ENCODE measurements at places on chromosomes 5 and 9.
A peak's percentile ranks its signal among the peaks of the same experiment; 100 is the strongest.

GRCh38 chr5:57841676-57842363, 359.2 kb upstream of the ACTBL2 start:
- DNase-seq: no peak

- no peak for DNase-seq
Measured at GRCh38 chr5:6660688-6661087, 27.4 kb downstream of the SRD5A1 start.

GRCh38 chr9:12695474-12695873, 2.3 kb downstream of the TYRP1 start:
- no peak for DNase-seq

DNA sequence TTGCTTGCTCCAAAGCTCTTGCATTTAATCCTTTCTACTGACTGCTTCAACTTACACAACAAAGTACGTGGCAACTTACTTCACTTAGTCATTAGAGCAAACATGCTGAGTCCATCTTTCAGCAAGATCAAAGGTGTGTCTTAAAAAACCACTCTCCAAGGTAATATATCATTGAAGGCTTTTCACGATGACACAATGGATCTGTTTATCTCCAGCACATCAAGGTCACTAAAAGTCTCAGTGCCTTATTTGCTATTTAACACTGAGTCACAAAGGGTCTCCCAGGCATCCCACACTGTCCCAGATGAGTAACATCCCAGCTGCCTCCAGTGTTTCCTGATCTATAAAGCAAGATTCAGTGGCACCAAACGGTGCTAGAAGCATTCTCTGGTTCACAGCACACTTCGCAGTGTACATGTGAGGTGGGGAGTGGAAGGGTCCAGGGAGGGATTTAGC, 3.7 kb upstream of the CLK4 start:
- no peak for DNase-seq

GRCh38 chr9:112501287-112501686, 14.7 kb downstream of the KIAA1958 start:
- DNase-seq: no peak

DNA sequence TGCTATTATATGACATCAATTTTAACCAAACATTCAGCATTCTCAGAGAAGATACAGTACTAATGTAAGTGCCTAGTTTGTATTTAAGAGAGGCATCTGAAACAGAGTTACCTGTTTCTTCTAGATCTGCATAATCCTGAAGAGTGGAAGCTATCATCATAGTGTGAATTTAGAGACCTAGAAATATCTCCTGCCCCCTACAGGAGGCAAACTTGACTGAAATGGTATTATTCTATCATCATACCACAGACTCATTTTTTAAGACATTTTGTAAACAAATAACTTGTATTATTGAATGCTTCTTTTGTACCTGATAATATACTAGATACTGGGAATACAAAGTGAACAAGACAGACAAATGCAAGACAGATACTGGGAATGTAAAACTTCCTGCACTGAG, 216.8 kb upstream of the RPS23 start:
- DNase-seq: no peak

DNA sequence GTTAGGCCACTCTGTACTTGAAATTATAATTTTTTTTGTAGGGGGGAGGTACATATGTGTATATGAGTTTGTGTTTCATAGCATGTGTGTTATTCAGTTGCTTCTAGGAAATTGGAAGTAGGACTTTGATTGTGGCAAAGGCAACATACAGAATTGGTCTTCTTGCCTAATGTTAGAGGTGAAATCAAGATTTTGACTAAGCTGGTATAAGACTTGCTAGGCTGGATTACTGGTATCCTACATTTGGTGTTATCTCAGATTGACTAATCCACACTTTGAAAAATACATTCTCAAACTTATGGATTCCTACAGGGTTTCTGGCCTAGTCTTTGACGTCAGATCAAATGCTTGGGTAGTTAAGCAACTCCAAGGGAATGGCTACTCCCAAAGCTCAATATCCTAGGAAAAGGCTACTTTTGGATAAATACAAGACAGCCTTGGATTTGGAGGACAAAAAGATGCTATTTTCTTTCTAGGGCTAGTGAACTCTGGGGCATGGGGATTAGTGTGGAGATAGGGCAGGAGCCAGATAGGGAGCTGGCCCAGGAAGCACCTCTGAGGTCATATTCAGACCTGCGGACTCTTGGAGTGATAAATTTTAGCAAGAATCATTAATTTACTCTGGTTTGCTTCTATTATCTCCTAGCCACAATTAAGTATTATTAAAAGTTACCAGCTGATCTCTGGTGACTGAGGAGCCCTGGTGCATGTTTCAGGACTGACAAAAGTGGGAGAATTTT, 144.0 kb upstream of the RPS23 start:
- DNase-seq: no peak

DNA sequence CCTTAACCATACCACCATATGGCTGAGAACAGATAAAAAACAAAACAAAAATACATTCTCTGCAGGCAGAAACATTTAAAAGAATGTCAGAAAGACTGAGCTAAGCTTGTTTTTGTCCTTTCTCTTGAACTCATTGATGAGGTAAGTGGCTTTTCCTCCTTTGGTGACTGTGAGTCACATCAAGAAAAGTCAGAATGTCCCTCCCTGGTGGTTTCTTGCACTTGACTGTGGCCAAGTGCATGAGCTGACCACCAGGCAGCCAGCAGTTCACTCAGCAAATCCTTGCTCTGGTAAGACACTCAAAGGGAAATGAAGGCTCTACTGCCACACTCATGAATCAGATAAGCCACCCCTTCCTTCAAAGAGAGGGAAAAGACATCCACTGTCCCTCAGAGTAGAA, 970.9 kb downstream of the TAF11L14 start:
- DNase-seq: no peak

DNA sequence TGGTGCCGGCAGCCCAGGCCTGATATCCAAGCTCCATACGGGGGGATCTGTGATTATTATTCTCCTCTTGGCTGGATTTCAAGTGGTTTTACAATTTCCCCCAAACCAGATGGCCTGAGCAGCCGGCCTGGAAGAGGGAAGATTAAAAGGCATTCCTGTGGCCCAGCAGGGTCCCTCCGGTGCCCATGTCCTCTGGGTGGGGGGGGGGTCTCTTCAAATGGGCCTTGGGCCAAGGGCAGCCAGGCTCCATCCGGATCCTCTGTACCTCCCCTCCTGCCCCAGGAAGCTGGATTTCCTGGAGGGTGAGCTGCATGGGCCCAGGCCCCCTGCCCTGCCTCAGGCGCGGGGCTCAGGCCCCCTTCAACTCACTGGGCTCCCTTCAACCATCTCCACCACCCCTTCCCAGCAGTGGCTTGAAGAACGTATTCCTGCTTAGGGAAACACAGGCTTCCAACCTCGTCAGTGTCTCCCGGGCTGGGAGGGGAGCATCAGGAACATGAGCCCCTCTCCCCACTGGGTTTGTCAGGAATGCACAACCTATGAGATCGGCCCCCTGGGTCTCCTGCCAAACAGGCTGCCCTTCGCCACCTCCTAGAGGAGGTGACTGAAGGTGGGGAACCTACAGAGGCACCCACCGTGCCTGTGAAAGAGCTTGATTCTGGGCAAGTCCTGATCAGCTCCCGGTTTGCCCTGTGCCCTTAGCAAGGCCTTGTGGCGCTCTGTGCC, 62.9 kb upstream of the ORM1 start:
- no peak for DNase-seq

DNA sequence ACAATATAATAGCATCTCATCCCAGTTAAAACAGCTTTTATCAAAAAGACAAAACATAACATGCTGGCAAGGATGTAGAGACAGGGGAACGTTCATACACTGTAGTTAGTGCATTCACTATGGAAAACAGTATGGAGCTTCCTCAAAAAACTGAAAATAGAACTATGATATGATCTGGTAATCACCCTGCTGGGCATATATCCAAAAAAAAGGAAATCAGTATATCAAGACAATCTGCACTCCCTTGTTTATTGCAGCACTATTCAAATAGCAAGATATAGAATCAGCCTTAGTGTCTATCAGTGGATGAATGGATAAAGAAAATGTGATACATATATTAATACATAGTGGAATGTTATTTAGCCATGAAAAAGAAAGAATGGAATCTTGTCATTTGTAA, 88.5 kb downstream of the PBX3 start:
- DNase-seq: no peak

DNA sequence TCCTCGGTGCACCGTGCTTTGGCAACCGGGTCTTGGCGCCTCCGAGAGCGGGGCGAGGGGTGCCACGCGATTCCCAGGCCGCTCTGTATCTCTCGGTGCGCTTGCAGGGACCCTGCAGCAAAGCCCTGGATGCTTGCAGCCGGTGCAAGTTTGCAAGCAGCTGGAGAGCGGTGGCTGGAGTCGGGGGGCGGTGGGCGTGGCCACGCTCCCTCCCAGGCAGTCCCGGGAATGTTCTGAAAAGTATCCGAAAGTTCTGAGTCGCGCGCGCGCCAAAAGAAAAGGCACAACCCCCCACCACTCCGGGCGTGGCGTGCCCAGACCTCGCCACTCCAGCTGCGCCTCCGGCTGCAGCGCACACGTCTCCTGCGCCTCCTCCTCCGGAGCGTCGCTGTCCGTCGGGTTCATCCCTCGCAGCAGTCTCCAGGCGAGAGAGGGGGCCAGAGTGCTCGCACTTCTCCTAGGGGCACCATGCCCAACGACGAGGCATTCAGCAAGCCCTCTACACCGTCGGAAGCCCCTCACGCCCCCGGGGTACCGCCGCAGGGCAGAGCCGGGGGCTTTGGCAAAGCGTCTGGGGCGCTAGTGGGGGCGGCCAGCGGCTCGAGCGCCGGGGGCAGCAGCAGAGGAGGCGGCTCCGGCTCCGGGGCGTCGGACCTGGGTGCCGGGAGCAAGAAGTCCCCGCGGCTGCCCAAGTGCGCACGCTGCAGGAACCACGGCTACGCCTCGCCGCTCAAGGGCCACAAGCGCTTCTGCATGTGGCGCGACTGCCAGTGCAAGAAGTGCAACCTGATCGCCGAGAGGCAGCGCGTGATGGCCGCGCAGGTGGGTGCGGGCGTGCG, at the start of gene DMRT1:
TSS of gene DMRT1 (plus strand) at position 327 of the 839 bp plus-strand sequence. CDS start at position 469, 142 bp downstream.
- no peak for DNase-seq

DNA sequence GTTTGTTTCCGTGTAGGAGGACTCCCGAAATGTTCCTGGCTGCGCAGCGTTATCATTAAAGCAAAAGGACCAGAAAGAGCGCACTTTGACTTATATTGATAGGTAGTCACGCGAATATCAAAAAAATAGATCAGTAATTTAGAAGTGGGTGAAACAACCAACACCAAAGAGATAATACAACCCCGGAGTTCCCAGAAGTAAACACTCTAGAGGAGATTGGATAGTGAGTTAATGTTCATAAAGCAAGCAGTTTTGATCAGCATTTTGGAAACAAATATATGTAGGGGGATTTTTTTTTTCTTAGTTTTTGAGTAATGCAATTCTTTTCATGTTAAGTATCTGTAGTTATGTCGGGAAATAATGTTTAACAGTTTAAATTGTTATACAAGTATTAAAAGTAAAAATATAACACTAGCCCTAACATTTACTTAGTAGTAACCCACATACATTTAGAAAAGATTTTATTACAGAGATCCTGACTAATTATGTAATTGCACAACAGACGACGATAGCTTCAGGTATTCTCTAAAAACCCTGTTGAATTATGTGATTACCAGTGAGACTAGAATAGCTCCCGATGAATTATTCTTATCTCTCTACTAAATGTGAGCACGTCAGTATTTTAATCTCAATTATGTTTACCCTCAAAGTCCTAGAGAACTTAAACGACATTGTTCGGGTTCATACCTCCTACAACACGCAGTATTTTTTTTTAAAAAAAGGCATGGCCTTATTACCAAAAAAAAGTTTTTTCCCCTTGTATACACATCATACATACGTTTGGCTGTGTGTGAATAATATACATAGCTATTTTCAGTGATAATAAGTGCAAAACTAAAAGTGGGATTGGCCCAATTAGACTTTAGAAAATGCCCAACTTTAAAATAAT, 9.4 kb upstream of the NFIB start:
- no peak for DNase-seq

DNA sequence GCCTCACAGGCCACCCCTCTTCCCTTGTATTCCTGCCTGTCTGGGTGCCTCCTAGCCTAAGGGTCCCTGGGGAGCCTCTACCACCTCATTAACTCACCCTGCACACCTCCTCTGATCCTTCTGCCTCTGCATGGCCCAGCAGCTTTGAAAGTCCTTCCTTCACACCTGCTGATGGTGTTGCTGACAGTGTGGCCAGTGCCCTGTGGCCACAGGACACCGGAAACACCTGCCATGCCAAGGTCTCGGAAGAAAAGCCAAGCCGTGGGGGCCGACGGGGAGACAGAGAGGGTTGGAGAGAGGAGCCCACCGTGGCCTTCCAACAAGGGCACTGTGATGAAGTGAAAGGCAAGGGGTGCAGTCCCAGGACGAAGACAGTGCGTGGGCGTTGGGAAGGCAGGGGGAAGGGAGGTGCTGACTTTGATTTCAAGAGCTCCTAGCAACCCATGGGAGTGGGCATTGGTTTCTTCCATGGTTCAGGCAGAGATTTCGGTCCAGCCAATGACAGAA, 4.1 kb downstream of the BTNL9 start:
- no peak for DNase-seq

- DNase-seq: no peak
Measured at GRCh38 chr9:92655896-92656536, 13.9 kb downstream of the IPPK start.

- peak; percentile 80 for DNase-seq
Measured at GRCh38 chr5:76733049-76733417, 17.1 kb downstream of the F2R start.

DNA sequence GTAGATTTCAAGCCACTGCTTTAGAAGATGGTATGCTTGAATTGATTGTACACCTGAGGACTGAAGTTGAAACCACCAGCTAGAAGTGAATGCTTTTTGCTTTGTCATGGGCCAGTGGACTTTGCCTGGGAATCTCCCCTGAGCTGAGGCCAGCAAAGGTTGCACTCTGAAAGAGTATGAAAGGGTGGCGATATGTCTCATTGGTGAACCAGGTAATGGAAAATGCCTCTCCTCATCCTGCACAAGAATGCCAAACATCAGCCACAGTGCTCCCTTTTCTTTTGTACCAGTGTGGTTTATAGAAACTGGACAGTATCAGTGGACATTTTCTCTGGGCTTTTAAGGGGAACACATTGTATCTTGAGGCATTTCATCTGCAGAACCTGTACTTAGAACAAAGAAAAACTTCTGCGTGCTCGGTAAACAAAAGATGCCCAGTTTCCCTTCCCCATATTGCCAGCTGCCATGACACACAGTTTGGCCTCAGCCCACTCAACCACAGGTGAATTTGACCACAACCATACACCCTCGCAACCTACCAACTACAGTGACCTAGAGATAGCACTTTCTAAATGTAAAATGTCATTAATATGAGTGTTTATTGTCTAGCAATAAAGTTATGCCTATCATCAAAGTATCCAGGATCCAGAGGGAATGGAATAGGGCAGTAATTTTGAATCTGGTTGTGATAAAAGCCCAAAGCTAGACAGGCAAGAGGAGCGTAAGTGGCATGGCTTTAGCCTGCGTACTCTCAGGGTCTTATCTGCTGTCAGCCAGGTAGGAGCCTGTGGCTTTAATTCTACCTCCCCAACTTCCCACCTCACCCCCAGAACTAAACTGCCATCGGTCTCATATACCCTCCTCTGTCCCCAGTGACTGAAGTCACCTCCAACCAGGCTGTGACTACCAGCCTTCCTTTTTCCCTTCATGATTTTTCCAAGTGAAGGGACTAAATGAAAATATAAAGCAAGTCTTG, 79.5 kb upstream of the LHFPL2 start:
- DNase-seq: no peak

All from CD4-positive, alpha-beta T cell treated with Interleukin-15 for 4 hours (primary cell).